ENCODE measurements at places on chromosomes 2 and 18.
A peak's percentile ranks its signal among the peaks of the same experiment; 100 is the strongest.

DNA sequence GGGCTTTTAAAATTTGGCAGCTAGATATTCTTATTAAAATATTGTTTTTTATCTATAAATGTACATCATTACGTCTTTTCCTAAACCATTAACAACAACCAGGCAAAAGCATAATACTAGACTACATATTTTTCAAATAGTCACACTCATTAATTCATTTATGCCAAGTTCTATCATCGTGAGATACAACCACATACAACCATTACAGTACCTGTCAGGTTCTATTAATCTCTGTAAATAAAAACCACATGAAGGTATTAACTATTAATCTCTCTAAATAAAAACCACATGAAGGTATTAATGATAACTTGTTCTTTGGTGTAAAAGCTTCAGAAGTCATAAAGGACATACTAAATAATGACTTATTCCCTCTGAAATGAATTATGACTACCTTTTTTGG is 432.7 kb downstream of the TMX3 start:
- DNase-seq, result no peak

GRCh38 chr2:38499548-38500282 is 103.0 kb downstream of the HNRNPLL start:
- DNase-seq, result no peak

GRCh38 chr2:188308483-188308882 is 16.8 kb downstream of the GULP1 start:
- no peak for DNase-seq

DNA sequence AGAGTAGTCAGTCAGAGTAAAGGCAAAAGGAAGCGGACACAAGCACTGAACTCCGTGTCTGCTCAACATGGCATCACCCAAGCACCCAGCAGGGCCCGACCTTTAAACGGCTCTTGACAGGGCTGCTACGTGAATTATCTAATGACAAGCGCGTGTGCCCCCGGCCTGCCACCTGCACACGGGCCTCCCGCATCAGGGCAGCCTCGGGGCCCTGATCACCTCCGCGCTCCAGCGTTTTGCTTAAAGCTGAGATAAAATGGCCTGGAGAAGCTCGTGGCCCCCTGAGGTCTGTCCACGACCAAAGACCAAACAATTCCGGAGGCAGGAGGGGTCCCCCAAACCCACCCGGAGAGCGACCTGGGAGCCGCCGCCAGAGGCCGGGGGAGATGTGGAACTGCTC is 376 bp downstream of the NDUFA10 start:
- peak; percentile 39 for DNase-seq

DNA sequence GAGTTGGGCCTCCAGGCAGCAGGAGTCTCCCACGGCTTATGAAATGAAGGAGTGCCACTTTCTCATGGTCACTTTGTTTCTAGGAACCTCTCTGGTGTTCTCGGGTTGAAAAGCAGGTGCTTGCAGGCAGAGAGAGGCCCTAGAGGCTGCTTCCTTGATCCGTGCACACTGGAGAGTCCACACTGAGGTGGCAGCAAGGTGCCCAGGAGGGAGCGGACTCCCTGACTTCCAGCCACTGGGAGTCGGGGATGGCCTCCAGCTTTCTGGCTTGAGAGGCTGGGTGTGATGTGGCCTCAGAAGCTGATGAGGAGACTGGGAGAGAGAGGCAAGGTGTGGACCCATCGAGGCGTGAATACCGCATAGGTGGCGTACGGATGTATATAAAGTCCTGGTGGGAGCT is 221.8 kb downstream of the AGAP1 start:
- no peak for DNase-seq

Data from suppressor macrophage (primary cell).